ENCODE measurements at places on chromosomes 6 and 20.

- no peak for DNase-seq
Observed at GRCh38 chr6:47752801-47753200, 29.0 kb upstream of the OPN5 start.

GRCh38 chr6:109713097-109713496 is 22.0 kb downstream of the FIG4 start:
- no peak for DNase-seq

- DNase-seq = no peak
Observed at GRCh38 chr20:50130995-50131394, 18.0 kb upstream of the UBE2V1 start.

DNA sequence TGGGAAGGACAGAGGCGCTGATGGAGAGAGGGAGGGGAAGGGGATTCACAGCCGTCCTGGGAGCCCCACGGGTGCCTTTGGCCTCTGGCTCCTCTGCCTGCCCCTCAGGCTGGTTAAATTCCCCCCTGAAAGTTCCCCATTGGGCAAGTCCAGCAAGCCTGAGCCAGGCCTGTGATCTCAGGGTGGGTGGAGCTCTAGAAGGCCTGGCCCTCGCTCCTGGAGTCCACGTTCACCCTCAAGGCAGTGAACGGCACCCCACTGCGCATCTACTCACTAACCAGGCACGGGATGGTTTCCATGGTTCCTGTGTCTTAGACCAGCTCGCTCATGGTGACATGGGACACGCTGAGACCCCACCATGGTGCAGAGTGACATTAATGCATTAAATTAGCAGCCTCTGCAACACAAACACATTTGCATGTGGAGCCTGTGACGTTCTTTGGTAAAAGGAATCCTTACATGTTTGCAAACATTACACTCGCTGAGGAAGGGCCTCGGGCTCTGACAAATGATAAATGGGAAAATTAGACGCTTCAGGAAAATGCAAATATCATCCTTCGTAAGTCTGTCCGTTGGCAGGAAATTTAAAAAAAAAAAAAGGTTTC is 452.7 kb downstream of the PREX1 start:
- no peak for DNase-seq
